ENCODE measurements at places on chromosomes 5 and 9.
A peak's percentile ranks its signal among the peaks of the same experiment; 100 is the strongest.

- DNase-seq = no peak
These were observed at the start of gene CARD6 for GRCh38 chr5:40841068-40841805. Gene CARD6 (plus strand): TSS chr5:40841367. CDS start chr5:40841383, 16 bp downstream.

DNA sequence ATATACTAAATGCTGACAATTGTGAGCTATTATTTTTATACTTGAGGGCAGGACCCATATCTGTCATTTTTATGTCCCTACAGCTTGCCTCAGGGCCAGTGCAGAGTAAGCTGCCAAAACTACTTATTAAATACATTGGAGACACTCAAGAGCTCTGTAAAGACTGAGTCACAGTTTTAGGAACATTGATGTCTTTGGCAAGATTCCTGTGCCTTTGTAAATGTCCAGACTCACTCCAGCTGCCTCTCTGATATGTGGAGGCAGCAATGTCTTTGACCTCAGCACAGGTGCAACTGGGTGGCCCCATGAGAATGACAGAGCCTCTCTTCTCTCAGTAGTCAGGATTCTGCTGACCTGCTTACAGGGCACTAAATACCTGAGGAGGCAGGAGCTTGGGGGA lies 363.2 kb downstream of the OSTF1 start:
- DNase-seq = no peak

- no peak for DNase-seq
These were observed 29.3 kb upstream of the NR3C1 start for GRCh38 chr5:143432658-143433239.

- no peak for DNase-seq
These were observed 174.3 kb downstream of the TRPM3 start for GRCh38 chr9:70947086-70947485.

DNA sequence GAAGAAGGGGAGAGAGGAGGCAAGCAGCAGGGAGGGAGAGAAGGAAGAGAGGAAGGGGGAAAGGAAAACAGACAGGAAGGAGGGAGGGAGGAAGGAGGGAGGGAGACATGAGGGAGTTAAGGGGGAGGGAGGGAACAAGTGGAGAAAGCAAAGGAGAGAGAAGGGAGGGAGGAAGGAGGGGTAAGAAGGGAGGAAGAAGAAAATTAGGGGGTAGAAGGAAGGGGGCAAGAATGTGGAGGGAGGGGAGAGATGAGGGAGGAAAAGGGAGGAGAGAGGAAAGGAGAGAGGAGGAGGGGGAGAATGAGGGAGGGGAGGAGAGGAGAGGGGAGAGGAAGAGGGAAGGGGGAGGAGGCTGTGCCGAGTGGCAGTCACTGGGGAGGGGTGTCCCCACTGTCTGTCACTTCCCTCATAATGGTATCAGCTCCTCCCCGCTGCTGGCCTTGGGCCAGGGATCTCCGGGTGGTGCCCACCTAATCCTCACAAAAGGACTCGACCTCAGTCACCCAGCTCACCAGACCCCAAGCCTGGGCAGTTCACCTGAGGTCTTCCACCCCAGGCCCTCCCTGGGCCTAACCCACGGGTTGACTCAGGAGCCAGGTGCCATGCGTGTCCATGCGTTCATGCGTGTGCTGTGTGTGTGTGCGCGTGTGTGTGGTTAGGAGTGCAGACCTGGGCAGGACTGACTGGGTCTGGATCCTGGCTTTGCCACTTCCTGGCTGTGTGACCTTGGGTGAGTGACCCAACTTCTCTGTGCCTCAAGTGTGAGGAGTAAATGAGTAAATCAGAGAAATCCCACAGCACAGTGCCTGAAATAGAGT lies 18.1 kb downstream of the C9orf50 start:
- no peak for DNase-seq

- DNase-seq = peak; percentile 75
These were observed 33.5 kb upstream of the APC start for GRCh38 chr5:112703866-112704820.

DNA sequence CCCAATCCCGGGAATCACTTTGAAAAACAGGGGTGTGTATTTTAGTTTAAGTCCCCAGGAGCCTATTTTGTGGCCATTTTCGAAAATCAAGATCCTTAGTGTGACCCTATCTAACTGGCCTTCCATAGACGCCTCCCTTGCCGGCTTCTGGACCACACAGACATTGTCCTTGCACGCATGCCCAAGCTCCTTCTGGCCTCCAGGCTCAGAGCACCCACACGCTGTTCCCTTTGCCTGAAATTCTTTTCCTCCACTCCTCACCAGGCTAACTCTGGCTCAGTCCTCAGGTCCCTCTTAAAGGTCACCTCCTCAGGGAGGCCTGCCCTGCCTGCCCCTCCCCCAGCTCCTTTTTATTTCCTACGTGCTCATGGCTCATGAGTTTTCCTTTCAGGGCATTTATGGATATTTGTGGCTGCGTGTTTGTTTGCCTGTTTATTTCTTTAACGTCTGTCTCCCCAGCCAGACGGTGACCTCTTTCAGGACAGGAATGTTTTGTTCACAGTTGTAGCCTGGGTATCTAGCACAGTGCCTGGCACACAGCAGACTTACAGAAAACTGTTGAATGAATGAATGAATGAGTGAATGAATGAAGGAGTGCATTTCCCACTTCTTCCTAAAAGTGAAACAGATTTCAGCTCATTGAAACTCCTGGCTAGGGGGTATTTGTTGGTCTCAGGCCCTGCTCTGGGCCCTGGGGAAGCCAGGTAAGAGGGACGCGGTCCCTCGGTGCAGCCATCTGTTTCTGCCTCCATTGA lies 79.1 kb upstream of the IER5L start:
- no peak for DNase-seq

- DNase-seq = no peak
These were observed 233.7 kb upstream of the ADRA1B start for GRCh38 chr5:159682623-159683022.

GRCh38 chr9:108467653-108468324 lies 388.0 kb downstream of the ACTL7B start:
- DNase-seq = peak; percentile 27

DNA sequence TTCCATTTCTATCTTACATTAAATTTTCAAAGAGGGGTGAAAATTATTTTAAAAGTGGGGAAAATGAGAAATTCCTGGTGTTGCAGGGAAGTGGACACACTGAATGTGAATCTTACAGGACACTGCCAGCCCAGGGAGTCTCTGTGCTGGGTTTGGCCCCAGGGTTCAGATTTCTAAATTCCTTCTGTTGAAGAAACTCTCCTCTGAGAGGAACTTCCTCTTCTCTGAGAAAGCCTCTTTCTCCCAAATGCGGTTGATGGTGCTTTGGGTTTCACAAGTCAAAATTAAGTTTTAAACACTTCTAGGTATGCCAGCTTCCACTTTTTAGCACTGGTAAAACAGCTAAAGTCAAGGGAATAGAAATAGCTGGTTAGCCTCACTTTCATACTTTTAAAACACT lies 317.9 kb upstream of the ITGA1 start:
- no peak for DNase-seq

GRCh38 chr5:168962306-168962705 lies 338.6 kb downstream of the SLIT3 start:
- DNase-seq = no peak

DNA sequence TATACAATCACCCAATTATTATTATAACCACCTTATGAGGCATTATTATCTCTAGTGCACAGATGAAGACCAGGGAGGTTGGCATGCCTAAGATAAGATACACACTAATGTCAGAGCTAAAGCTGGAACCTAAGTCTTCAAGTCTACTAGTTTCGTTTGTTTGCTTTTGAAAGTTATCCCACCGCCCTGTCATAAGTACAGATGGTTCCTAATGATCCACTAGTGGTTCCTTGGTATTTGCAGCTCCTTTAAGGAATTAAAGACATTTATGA lies 14.1 kb downstream of the NDUFA8 start:
- no peak for DNase-seq

DNA sequence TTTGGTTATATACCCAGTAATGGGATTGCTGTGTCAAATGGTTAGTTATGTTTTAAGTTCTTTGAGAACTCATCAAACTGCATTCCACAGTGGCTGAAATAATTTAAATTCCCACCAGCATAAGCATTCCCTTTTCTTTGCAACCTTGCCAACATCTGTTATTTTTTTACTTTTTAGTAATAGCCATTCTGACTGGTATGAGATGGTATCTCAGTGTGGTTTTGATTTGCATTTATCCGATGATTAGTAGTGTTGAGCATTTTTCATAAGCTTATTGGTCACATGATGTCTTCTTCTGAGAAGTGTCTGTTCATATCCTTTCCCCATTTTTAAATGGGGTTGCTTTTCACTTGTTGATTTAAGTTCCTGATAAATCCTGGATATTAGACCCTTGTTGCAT lies 435.7 kb upstream of the RIOK2 start:
- DNase-seq = no peak

DNA sequence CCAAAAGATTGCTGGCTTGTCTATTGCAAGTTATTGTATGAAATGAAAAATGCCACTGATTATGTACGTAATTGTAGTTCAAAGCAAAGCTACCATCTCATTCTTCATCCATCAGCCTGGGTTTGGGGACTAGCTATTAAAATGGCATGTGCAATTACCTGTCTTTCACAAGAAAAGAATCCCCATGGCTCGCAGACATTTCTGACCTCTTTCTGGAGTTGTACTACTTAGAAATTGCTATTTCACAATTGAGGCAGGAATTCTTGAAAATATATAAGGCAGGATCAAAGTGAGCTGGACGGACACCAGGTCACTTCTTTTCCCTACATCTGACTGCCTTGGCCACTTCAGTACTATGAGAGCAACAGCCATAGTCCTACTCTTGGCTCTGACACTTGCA lies at the start of gene SPINK9:
Gene SPINK9, plus strand, starts transcription at position 301 of the 400 bp plus-strand sequence. Its CDS starts 55 bp downstream, at position 356.
- DNase-seq = no peak

- no peak for DNase-seq
These were observed 97.8 kb downstream of the MAST4 start for GRCh38 chr5:66694036-66694435.

DNA sequence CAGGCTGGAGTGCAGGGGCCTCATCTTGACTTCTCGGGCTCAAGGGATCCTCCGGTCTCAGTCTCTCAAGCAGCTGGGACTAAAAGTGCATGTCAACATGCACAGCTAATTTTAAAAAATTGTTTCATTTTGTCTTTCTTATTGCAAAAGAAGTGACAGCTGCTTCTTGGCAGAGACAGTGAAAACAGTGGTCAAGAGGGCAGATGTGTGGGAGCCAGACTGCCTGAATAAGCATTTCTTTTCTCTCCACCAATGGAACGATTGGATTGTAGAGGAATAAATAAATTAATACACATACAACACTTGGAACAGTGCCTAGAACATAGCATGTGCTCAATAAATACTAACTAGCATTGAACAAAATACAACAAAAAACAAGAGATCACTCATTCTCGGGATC lies 27.4 kb upstream of the KIF4B start:
- DNase-seq = no peak

GRCh38 chr9:33535541-33535940 lies 11.5 kb downstream of the ANKRD18B start:
- DNase-seq = no peak

- no peak for DNase-seq
These were observed 131.4 kb downstream of the CCDC192 start for GRCh38 chr5:127834554-127834953.

GRCh38 chr5:24642022-24642421 lies 2.8 kb downstream of the CDH10 start:
- peak; percentile 10 for DNase-seq

DNA sequence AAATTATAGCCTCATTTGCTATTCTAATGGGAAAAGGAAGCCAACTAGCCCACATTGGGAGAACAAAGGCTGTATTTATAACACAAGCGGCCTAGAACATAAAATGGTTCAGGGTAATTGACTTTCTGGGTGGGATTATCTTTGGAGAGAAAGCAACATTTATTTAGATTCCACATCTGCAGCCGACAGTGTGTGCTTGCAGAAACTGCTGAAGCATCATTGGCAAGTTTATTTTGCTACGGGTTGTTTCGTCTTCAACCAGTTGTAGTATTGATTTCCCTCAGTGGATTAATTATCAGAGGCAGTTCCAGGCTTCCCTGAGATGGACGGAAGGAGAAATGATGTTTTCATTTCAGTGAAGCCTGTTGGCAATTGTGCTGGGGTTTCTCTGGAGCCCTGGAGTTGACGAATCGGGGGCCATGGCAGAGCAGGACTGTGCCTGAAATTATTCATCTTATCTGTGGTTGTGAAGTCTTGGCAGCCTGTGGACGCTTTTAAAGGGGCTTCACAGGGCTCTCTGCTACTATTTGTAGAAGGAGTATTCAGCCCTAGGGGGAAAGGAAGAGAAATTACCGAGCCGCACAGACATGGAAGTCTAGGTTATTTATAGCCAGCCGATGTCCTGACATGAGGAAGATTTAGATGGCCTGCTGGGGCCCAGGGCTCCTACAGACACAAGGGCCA lies 290.6 kb upstream of the IRX4 start:
- DNase-seq = no peak

All from brain microvascular endothelial cell (primary cell).